ENCODE measurements at places on chromosomes 7 and 10.
A peak's percentile ranks its signal among the peaks of the same experiment; 100 is the strongest.

DNA sequence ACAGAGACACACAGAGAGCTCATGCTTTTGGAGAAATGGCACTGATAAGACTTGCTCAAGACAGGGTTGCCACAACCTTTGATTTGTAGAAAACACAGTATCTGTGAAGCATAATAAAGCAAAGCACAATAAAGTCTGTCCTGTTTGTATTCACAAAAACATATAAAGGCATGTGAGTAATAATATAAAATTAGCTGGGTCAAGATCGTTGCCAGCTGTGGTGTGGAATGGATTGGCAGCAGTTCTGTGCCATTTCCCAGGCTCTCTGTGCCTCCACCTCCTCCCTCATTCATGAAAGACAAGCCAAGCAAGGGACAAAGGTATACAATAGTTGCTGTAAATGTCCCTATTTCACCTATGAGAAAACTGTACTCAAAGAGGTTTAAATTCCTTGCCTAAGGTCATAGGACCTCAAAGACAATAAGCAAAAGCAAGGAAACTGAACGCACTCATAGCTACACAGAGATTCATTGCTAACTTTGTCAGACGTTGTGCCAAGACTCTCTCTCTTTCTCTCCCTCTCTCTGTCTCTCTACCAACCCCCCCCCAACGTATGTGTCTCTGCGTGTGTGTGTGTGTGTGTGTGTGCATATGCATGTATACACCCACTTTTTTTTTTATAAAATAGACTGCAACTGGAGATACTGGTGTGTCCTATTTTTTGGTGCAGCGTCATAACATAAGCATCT lies 31.8 kb downstream of the CHST3 start:
- DNase-seq = no peak

DNA sequence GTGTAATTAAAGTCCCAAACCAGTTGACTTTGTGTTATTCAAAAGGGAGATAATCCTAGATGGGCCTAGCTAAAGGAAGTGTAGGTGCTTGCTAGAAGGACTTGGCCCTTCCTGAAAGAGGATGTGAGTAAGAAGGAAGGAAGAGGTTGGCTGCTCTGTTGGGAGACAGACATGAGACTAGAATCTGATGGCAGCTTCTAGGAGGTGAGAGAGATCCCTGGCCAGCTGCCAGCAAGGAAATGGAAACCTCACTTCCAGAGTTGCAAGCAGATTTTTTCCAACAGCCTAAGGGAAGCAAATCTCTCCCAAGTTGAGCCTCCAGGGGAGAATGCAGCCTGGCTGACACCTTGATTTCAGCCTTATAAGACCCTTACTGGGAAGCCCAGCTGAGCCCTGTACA lies 368.4 kb upstream of the ZMIZ1 start:
- DNase-seq = no peak

DNA sequence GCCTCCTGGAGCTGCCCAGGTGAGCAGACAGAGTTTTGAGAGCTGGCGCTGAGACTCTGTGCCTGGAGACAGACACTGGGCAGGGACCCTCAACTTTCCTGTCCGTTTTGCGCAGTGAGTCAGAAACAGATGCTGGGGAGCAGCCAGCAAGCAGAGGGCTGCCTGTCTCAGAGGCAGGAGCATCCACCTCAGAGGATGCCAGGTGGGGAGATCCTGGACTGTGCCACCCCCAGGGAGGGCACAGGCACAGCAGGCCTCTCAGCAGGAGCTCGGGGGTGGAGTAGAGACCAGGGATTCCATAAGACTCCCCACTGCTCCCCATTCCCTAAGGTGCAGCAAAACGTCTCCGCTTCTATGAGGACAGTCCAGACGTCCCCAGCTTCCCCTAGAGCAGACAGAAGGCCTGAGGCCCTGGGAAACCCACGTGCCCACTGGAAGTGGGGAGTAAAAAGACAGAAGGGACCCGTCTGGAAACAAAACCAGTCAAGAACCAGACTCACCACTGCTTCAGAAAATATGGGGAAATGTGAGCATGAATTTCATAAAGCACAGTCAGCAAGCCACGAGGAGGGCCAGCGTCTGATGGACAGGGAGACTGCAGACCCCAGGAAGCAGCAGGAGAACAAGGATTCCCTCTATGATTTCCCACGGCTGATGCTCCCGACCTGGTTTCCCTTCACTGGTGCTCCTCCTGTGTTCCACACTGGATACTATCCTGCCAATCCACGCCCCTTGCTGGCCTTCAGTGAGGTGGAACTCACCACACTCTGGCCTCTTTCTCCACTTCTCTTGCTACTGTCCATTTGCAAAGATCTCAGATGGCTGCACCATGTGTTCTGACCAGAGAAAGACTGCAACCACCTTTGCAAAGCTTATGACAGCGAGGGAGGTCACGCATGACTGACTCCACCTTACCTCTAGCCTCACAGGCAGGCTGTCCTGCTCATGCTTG lies 151.3 kb upstream of the FAM20C start:
- DNase-seq = no peak

DNA sequence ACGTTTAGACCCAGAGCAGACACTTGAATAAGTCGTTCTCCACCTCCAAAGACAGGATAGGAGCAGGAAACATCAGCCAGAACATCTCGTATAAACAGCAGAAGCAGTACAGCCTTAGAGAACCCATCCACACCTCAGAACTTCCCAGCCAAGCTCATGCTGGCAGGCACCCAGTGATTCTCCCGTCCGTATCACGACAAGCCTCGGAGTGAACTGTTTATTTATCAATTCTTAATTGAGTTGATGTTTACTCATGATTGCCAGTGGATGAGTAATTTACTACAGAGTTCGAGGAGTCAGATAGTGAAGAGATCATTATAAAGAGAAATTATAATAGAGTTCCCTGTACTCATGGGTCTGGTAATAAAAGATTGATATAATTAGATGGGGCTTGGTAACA lies 811.5 kb downstream of the LRMDA start:
- no peak for DNase-seq

- no peak for DNase-seq
Measured at GRCh38 chr10:129039406-129040370, 427.4 kb upstream of the MGMT start.

DNA sequence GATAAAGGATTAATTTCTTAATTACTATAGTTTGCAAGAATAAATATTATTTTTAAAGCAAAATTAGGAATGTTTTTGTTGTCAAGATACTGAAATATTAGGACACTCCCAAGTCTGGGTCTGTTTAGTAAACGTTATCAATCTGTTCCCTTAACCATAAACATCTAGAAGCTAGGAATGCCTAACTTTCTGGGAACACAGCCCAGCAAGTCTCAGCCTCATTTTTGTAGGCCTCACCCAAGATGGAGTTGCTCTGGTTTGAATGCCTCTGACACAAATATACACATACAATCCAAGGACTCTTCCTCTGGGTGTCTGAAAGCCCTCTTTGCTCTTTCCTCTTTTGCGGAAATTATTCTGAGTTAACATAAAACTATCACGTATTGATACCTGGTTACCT lies 487.4 kb upstream of the CELF2 start:
- no peak for DNase-seq

DNA sequence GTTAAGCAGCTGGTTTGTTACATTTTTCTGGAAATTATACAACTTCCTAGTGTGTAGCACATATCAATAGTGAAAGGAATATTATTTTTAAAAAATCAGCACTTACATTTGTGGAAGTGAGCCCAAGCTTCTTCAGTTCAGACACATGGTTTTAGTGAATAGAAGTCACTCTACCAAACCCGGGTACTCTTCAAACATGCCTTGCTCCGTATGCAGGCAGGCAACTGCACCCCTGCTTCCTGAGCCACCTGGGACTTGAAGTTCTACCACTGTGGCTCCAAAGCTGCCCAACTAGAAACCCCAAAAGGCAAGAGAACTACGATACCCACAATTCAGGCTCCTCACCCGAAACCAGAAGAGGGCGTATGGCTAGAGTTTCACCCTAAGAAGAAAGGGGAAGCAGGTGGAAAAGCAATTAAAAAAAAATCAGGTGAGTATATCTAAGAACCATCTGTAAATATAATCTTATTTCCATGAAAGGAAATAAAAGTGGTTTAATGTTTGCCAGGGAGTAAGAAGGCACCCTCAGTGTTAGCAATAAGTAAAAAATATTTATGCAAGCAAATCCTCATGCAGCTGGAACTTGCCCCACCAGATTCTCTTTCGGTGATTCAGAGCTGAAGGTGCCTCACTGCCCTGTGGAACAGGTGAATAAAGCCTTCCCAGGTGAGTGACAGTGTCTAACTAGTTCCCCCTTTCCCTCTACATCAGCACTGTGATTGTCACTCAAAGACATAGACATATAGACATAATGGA lies at the start of gene MACC1:
TSS of gene MACC1 (minus strand) at position 192 of the 756 bp plus-strand sequence. CDS start 55,522 bp downstream, outside the sequence.
- peak; percentile 4 for DNase-seq

DNA sequence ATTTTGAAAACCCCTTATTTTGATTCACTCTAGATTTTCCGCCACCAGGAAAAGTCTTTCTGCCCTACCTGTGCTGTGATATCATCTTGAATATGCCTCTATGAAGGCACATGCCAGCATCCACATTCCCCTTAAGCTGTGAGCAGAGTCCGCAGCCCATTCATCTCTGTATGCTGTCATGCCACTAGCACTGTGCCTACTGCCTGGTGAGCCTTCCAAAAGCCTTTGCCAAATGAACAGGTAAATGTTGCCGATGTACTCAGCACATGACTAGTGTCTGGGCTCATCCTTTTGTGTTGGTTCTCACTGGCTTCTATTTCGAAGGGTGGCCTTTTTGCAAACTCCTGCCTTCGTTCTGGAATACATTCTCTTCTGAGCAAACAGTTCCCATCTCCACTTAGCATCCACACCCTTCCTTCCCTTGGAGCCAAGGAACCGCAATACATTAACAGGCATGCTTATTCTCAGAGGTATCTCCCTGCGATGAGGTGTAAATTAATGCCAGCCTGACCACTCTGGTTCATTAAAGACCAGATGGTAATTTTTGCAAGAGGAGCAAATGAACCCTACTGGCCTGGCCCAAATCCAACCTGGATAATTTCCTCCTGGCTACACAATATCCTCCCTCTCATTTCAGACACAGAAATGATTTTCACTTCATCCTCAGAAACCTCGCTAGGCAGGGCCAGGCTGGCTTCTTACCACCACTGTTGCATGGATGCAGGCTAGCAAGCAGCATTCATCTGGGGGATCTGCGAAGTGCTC lies 339.7 kb upstream of the NFE2L3 start:
- DNase-seq = no peak

- no peak for DNase-seq
Measured at GRCh38 chr10:100723770-100724530, 21.4 kb upstream of the PAX2 start.

DNA sequence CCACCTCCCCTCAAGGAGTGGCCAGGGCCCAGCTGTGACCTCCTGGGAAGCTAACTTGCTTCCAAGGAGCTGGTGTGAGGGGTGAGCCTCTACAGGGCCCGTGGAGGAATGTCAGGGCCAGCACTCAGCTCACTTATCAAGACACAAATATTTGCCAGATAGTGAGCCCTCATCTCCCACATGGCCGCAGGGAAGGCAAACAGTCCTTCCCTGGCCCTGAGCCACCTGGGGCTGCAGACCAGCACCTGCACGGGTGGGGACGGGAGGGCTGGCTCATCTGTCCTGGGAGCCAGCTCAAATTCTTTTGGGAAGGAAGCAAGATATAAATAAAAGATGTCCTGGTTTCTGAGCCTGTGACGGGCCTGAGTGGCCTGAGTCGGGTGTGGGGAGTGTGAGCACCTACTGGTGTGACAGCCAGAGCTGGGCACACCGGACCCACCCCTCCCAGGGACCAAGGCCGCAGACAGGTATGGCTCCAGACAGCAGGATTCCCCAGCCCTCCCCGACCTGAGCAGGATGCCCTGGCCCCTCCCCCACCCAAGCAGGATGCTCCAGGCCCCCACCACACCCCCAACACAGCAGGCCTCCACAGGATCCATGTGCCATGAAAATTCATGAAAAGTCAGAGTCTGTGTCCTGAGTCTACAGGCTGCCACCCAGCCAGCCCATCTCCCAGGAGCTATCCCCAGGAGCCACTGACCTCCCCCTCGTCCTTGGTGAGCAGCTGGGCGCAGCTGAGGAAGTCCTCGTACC lies 148.0 kb downstream of the MAPK8 start:
- DNase-seq = no peak

DNA sequence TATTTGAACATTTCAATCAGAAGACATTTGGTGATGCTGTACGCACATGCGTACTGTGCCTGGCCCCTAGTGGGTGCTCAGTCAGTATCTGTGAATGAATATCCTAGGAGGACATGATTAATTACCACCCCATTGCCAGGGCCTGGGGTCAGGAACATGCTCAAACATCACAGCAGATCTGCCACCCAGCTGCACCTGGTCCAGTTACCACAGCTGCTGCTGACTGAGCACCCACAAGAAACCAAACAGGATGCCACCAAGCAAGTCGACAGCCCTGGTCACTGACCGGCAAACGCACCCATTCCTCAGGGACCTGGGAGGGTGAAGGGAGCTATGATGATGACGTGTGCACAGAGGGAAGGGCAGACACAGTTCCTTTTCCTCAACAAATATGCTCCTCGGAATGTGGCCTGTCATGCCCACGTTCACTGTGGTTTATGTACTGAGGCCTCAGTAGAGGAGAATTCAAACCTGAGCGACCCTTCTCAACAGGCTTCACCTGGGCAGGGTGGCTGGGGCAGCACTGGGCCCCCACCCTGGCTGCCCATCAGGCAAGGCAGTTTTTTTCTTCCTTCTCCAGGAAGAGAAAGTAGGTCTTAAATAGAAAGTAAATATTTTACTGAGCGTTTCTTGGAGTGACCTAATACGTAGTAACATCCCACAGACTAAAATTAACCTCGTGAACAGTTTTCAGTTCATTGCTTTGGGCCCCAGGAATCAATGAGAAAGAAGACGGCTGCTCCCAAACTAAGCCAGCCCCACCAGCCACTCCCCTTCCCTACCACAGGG lies 13.4 kb downstream of the CTBP2 start:
- DNase-seq = no peak

DNA sequence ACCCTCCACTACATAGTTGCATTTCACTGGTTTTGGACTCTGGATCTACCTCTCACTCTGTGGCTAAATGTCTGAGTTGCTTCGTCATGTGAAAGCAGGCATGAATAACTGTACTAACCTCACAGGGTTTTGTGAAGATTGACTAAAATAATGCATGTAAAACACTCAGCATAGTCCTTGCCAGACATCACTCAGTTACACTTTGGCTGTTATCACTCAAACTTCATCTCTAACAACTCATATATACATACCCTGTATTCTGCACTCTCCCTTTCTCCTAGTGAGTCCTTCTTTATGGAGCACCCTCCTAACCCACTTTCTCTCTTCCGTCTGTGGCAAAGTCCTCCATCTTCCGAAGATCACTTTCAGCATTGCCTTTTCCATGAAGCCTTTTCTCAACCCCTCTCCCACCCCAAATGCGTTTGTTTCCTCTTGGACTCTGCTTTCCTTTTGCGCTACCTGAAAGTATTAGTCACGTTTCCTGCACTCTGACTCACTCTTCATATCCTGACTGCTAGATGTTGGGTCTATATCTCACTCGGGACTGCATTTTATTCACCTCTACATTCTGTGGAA lies 72.6 kb downstream of the OSBPL3 start:
- peak; percentile 23 for DNase-seq

GRCh38 chr7:48170506-48170905 lies 752 bp upstream of the ABCA13 start:
- DNase-seq = no peak

GRCh38 chr10:51230887-51231585 lies 156.7 kb downstream of the PRKG1 start:
- no peak for DNase-seq

Data from activated gamma-delta T cell treated with Interleukin-2 at 50 U/mL for 16 hours (primary cell).